Inflammatory macrophage (primary cell): ENCODE measurements at places on chromosomes 3 and 15.

- peak; percentile 91 for DNase-seq
Measured at GRCh38 chr3:160801386-160802118, 45.5 kb downstream of the PPM1L start.

DNA sequence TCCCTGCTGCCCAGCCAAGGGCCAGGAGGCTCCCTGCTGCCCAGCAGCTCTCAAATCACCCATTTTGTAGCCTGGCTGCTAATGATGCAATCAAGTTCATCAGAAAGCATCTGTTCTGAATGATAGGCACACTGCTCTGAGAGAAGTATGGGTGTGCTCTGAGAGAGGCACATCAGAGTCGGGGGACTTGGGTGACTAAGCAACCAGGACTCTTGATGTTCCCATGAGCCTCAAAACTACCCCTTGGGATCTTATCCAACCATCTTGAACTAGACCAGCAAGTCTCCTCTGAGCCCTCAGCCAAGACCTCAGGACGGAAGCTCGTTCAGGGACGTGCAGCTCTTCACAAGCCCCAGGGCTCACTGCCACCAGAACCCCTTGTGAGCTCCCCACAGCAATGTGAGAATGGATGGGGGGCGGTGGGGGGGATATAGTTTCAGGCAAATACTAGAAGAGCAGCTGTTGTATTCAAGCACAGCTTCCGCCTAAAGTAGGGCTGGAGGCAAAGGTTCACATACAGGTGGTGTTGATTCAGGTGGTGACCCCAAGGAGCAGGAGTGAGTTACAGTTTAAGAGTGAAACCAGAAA is 52.2 kb upstream of the HES1 start:
- DNase-seq = no peak

DNA sequence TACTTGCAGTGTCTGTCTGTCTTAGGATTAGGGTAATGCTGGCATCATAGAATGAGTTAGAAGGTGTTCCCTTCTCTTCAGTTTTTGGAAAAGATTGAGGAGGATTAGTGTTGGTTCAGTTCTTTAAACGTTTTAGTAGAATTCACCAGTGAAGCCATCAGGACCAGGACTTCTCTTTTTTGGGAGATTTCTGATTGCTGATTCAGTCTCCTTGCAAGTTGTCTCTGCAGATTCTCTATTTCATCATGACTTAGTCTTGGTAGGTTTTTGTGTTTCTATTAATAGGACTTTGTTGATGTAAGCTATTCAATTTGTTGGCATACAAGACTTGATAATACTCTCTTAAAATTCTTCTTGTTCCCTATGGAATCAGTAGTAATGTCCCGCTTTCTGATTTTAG is 48.9 kb downstream of the STT3B start:
- DNase-seq = peak; percentile 79

GRCh38 chr3:4738737-4739274 is 240.4 kb upstream of the BHLHE40 start:
- peak; percentile 76 for DNase-seq

DNA sequence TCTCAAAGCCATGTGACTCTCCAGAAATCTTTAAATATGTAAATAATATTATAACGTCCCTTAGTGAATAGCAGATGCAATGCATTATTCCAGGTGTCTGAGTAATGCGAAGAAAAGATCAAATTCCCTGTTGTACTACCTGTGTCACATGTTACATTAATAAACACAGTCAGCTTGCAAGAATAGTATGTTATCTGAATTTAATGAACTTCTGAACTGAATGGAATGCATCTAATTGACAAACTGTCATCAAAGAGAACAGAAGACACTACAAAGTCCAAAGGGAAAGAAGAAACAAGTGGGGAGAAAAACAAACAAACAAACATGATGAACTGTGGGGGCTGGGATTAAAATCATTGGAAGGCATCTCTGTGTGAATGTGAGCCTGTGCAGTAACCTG is 508.8 kb downstream of the LPP start:
- DNase-seq = no peak

- no peak for DNase-seq
Measured at GRCh38 chr15:69421498-69421897, 7.3 kb downstream of the KIF23 start.

- DNase-seq = no peak
Measured at GRCh38 chr3:124939661-124940060, 5.1 kb upstream of the MUC13 start.

DNA sequence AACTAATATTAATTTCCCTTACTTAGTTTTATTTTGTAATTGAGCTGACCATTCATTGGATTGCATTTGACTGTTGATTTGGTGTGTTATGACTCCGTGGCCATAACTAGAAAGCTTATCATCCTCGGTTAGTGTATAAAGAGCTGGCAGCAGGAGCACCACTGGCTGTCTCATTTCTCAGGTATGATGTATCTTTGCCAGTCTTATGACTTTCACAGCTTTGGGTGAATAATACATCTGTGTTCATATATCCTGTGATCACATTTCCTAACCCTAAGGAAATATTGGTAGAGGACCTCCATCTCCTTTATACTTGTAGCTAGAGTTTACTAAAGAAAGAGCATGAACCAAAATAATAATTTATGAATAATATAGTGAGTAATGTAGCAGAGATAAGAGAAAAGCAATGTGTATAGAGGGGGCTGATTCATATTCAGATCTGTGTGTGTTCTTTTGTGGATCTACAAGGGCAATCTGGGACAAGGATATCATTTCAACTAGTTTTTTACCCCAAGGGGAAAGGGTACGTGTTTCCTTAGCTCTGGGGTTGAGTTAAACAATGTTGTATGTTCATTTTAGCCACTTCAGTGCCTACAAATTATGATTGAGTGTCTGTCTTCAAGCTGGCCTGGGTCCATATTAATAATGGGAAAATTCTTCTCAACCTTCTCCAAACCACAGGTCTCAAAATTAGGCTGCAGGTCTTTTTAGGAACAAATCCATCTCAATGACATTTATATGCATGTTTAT is 901.7 kb downstream of the NTRK3 start:
- DNase-seq = no peak

GRCh38 chr15:59616379-59616778 is 4.8 kb downstream of the GCNT3 start:
- no peak for DNase-seq

GRCh38 chr3:182739619-182740018 is 53.7 kb upstream of the ATP11B start:
- no peak for DNase-seq

GRCh38 chr3:27607370-27607769 is 114.8 kb downstream of the EOMES start:
- peak; percentile 27 for DNase-seq

DNA sequence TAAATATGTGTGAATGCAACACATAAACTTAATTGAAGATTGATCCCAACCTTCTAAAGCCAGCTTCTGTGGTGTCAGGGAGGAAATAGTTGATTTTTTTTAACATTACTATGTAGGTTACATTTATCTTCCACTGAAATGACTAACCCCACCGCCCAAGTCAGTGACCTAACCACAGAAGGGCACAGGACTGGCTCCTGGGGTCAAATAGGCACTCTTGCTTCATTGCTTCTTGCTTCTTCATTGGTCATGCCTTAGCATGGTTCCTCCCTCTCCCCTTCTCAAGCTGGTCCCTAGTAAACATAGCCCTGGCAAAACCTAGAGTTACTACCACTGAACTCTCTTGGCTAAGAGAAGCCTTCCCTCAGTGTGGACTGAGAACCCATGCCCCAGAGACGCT is 12.3 kb downstream of the EIF1B start:
- DNase-seq = no peak

DNA sequence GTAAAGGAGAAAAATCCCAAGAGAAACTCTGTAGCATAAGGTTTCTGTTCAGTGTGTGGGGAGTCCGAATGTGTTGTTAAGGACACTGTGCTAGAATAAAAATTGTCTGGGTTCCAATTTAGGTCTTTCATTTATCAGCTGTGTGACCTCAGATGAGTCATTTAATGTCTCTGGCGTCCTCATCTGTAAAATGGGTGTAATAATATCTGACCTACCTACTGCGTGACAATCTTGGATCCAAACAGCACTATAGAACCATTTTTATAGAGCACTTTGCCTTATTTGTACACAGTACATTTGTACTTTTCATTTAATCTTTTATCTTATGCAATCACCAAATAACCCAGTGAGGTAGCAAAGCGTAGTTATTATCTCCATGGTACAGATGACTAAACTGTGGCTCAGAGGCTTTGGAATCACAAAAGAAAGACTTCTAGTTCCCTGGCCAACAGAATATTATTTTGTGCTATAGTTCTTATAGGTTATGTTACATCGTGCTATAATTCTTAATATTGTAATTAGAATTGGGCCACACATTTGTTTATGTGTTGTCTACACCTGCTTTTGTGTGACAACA is 46.6 kb upstream of the TNIK start:
- DNase-seq = no peak

DNA sequence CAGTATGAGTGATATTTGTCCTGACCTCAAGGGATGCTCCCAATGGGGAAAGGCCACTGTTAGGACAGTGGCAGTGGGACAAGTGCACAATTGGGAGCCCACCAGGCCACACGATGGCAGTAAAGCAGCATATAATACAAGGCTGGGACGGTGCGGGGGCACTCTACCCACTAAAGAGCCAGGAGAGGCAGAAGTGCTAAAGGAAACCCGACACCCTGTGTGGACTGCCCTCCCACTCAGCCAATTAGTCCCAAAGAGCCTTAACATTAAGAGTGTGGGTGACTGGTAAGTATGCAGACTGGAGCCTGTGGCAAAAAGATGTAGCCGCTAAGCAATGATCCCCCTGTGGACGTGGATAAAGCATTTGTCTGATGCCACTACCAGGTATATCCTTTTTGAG is 8.2 kb upstream of the ZNF589 start:
- peak; percentile 73 for DNase-seq

DNA sequence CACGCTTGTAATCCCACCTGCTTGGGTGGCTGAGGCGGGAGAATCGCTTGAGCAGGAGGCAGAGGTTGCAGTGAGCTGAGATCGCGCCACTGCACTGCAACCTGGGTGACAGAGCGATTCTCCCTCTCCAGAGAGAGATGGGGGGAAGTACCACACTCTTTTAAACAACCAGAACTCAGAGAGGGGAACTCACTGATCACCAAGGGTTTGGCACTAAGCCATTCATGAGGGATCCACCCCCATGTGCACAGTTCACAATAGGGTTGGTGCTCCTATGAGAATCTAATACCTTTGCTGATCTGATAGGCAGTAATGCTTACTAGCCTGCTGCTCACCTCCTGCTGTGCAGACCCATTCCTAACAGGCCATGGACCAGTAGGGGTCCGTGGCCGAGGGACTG is 51.6 kb downstream of the QTRT2 start:
- peak; percentile 25 for DNase-seq
